ENCODE measurements at places on chromosomes 6 and 20. TPM values are rescaled to one million over a fixed set of nuclear protein-coding genes. Genes with fewer than 3 reads are reported as not detected.

The LY6G6D gene
- not detected for total RNA-seq

The CLPSL2 gene
- total RNA-seq: not detected

DNA sequence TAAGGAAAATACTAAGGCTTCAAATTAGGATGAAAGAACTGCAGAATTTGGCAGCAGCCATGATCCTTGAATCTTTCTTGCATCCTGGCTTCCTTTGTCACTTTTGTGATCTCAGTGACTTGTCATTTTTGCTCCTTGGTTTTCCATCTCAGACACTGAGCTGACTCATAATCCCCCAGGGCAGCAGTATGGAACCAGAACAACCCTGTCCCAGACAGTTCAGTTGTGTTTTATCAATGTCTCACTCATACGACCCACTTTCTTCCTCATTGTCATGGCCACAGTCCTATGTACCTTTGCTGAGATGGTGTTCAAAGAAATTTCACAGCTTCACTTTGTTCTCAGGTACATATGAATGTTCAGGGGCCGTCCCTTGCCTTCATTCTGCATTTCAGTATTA is 488.5 kb upstream of the BTBD3 start:
- no peak for DNase-seq

DNA sequence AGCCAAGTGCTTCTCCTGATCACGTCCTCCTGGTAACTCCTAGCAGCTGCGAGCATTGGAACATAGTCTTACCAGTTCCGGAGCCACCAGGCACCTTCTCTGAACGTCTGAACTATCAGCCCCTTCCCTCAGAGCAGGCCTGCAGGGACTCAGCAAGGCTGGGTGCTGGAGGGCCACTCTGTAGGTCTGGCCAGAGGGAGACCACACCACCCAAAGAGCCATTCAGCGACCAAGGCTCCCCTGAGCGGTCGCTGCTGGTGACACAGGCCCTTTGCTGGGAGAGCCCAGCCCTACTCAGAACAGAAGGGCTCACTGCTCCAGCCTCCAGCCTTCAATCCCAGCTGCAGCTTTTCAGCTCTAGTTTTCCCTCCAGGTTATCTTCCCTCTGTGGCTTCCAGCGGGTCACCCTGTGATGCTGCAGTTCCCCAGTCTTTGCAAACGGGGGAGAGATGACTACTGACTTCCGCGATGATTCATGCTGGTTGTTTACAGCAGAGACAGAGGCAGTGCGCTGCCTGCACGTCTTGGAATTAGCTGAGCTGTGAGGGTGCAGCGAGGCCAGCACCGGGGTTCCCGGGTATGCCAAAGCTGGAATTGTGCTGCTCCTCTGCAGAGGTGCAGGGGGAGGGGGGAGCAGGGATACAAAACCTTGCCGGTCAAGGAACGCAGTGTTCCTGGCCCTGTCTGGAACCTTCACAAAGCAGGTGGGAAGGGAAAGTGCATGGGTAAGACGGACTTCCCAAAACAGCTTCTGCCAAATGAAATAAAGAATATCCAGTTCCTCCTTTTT is 161.4 kb downstream of the LY86 start:
- peak; percentile 97 for DNase-seq

The COL11A2 gene
- under 0.01 TPM for total RNA-seq

GRCh38 chr6:72968704-72969103 is 256.6 kb downstream of the KHDC1L start:
- DNase-seq: peak; percentile 92

The CYP39A1 gene
- not detected for total RNA-seq

The HSPA1A gene
- total RNA-seq: 94.6 TPM

DNA sequence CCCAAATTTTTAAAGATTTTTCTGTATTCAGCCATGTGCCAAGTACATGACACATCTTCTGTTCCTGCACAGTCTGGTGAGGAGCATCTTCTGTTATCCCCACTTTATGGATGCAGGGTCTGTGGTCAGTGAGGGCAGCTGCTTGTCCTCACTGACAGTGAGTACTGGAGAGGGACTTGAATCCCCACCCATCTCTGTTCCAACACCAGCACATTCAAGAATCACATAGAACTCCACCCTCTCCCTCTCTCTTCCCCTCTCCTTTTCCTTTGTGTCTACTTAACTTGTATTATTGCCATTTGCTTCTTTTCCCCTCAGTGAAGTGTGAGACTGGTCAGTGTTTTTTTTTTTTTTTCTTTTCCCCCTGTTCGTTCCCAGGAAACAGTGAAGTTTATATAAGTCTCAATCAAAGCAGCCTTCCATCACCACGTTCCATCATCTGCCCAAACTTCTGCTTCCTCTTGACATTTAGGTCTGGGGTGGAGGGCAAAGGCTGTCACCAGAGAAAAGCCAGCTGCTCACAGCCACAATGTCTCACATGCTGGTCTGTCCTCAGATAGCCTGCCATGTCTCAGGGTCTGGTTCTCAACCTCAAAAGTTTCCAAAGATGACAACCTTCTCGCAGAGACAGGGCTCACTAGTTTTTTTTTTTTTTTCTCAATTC is 110.0 kb upstream of the SSTR4 start:
- DNase-seq: no peak

GRCh38 chr6:158978757-158979156 is 21.2 kb downstream of the RSPH3 start:
- DNase-seq: peak; percentile 64

The LGSN gene
- not detected for total RNA-seq

DNA sequence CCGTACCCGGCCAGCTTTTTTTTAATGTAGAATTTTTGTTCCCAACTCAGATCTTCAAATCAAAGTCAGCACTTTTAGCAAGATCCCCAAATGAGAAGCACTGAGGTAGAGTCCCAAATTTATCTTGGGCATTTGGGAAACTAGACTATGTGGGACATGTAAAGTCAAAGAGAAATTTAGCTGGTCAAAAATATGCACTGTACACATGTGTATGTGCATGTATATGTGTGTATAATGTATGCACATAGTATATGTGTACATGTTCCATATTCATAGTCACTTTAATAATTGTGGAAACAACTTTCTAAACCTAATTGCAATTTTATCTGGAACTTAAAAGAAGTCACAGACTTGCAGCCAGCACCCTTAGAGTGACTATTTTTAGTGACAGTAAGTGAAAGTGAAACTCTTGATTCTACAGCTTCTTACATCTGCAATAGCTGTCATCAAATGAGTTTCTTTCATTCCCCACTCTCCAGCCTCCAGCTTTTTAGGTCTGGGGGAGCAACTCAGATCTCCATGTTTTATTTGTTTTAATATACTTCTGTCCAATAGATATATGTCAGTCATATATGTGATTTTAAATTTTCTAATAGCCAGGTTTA is 53.6 kb downstream of the CDC40 start:
- DNase-seq: peak; percentile 35

The DLL1 gene
- under 0.01 TPM for total RNA-seq

DNA sequence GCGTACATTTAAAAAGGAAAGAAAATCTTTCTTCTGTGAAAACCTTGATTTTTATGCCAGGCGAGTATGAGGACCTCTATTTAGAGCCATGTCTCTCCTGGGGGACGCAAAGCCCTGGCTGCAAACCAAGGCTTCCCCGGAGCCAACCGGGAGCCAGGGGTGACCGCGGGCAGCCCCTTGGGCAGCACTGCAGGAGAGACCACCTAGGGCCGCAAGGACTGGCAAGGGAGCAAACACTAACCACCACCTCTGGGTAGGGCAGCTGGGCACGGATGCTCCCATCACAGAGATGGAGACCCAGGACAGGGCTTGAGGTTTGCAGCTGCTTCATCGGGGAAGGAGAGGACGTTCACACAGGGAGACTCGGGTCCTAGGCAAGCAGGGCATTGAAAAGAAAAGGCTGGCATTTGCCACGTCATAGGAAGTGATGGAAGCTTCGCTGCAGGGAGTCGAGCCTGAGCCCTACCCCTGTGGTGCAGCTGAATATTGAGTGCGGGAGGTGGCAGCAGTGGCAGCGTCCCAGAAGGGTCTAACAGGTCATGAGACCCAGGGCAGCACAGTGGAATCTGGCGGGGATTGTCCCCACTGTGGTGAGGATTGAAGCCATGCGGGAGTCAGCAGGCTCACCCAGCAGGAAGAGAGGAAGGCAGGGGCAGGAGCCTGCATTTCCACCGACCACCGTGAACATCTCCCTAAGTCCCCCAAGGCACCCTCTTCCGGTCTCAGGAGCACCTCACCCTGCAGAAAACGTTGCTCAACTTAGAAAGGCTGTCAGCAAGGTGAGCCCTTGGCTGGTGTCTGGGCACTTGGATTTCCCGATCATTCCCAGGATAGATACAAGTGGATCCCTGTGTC is 156.2 kb upstream of the CST7 start:
- DNase-seq: no peak

DNA sequence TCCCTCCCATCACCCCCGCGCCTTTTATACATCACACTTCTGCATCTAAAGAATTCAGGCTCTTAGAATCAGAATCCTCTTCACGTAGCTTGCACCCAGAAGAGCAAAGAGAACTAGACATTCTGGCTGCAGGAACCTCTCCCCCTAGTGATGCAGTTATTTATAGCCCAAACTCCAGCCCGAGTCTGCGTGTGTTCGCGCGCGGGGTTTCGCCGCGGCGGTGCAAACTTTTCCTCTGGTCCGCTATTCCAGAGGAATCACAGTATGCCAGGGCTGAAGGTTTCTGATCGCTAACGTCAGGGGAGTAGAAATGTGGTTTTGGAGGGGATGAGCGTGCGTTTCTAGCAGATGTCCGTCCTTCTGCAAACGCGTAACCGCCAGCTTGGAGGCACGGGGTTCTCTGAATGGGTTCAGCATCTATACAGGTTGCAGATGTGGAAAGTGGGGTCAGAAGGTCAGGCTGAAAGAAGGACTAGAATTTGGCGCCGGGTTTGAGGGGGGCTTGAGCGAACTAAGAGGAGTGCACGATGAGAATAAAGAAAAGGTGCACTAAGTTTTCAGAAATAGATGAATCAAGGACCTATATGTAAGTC is 1.8 kb downstream of the EPHA7 start:
- DNase-seq: no peak

The FBXO5 gene
- total RNA-seq: 16.7 TPM

DNA sequence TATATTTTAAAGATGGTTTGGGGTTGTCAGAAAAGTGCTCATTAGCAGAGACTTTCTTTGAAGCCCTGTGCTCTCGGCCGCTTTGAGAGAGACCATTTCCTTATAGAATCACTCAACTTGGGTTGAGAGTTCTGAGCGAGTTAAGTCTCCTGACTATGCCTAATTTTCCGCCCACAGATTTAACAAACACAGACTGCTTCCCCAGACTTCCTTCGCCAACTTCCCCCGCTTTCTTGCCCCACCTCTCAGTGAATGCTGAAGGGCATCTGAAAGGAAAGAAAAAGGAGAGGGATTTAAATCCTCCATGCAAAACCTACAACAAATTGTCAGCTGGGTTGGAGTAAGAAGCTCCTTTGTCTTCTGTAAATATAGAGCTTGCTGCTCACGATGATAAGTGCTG is 224.0 kb downstream of the EYA2 start:
- peak; percentile 28 for DNase-seq

The DSP gene
- 23.6 TPM for total RNA-seq

The SLCO4A1 gene
- total RNA-seq: 0.56 TPM

GRCh38 chr6:79193971-79194370 is 40.5 kb downstream of the HMGN3 start:
- no peak for DNase-seq

- no peak for DNase-seq
Observed at GRCh38 chr6:111411978-111412566, 70.9 kb downstream of the REV3L start.

The GSTA3 gene
- total RNA-seq: not detected

The RAET1L gene
- not detected for total RNA-seq

The PPP1R3G gene
- 0.18 TPM for total RNA-seq

The PPP1R18 gene
- 31.9 TPM for total RNA-seq

DNA sequence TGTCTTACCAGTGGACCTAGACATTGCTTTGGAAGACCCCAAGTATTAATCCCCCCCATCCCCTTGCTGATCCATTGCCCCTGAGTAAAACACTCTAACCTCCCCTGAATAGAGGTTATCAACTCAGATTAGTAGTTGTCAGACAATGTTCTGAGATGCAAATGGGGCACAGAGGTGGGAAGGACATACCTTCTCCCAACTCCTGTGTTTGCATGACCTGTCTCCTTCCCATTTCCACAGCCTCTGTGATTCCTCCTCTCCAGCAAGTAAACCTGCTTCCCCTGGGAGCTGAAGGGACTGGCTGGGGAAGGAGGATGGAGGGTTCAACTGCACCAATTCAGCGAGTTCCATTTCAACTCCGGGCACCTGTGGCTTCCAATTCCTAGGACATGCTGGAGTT is 199.8 kb upstream of the SASH1 start:
- no peak for DNase-seq

- peak; percentile 38 for DNase-seq
Observed at GRCh38 chr6:129269076-129269475, 386.1 kb downstream of the LAMA2 start.

DNA sequence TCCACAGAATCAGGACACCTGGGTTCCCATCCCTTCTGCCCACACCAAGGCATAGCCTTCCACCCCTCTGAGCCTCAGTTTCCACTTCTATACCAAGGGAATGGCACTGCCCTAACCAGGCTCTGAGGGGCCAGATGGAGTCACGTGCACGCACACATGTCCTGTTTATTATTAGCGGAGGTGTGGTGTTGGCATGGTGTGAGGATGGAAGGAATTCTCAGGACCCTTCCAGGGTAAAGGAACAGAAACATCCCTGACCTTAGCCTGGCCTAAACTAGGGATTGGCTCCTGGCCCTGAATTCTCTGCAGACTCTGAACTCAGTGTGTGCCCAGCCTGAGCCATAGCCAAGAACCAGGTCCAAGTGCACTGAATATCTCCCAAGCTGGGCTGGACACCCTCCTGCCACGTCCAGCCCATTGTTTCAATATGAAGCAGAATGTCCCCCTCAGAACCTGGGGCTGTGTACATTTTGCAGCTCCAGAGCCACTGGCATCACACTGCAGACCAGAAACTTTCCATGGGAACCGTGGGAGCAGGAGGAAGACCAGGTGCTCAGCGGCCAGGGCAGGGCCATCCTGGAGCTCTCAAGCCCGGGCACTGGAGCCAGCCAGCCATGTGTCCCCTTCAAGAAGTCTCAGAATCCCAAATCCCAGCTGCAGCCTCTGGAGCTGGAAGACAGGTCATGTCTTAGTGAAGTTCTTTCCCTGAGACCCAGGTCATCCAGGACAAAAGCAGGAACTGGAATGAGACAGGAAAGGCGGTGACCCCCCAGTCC is 208.4 kb downstream of the ANKRD60 start:
- no peak for DNase-seq

DNA sequence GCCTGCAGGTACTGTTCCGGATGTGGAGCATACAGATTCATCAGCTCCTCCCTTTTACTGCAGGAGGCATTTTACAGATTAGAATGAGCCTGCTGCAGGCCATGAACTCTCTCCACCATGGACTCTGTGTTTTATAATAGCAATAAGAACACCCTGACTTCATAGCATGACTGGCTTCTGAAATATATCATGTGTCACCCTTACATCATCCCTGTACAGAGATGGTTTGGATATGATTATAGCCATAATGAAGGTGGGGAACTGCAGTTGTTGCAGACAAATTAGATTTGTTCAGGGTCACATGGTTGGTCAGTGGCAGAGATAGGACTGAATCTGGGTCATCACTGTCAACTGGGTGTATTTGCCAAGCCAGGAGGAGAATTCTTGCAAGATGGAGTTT is 100.7 kb downstream of the FOXO3 start:
- DNase-seq: peak; percentile 82

The CDSN gene
- total RNA-seq: not detected

Data from IMR-90 (cell line).